ENCODE measurements at places on chromosomes 2 and 18.
A peak's percentile ranks its signal among the peaks of the same experiment; 100 is the strongest.

- DNase-seq: no peak
These were observed 373.3 kb downstream of the IRS1 start for GRCh38 chr2:226426292-226426736.

DNA sequence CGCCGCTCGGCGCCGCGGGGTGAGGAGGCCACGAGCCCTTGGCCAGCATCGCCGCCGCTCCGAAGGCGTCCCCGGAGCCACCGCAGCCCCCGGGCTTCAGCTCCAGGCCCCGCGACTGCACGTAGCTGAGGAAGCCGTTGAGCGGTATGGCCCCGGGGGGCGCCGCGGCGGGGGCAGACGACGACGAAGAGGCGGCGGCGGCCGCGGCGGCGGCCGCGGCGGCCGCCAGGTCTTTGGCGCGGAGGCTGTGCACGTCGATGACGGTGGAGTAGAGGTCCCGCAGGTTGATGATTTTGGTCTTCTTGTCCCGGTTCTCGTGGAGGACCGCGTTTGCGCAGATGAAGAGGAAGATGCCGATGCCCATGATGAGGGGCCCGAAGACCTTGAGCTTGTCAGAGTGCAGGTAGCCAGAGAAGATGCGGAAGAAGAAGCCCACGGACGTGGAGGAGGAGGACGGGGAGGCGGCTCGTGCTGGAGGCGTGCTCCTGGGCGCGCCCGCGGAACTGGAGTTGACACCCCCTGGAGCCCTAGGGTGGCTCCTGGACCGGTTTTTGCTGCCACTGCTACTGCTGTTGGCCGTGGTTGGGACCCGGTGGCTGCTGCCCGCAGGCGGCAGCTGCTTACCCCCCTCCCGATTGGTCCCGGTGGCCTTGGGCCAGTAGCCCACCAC is 4.0 kb downstream of the TMEM200C start:
- no peak for DNase-seq

DNA sequence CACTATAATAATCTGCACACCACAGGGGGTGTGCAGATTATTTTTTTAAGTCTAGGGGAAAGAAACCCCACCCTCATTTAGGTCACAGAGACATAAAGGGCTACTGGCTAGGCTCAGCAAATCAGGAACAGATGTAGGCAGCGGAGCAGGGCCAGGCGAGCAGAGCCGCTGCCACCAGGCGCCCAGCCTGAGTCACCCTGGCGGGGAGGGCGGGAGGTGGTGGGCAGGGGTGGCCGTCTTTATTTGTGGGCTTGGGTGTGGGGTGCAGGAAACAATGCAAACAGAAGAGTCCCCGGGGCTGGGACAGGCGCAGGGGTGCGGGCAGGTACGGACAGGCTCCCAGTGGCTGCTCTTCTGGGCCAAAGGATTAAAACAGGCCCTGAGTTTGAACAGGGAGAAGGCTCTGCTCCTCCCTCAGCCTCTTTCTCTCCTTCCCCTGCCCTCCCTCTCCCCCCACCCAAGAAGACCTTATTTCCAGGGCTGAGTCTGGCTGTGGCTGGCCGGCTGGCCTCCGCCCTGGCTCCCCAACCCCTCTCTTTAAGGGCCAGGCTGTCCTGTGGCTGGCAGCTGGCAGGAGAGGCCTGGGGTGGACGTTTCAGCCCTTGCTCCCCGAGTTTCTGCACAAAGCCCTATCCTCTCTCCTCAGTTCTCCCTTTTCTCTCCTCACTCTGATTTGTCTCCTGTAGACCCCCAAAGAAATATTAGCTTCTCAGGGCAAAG is 142.9 kb upstream of the SMAD2 start:
- DNase-seq: peak; percentile 10

GRCh38 chr2:71901466-71901865 is 246.2 kb downstream of the CYP26B1 start:
- no peak for DNase-seq

- DNase-seq: no peak
These were observed 154.1 kb upstream of the HS6ST1 start for GRCh38 chr2:128472789-128473174.

GRCh38 chr2:153912798-153913396 is 41.2 kb downstream of the GALNT13 start:
- peak; percentile 15 for DNase-seq

DNA sequence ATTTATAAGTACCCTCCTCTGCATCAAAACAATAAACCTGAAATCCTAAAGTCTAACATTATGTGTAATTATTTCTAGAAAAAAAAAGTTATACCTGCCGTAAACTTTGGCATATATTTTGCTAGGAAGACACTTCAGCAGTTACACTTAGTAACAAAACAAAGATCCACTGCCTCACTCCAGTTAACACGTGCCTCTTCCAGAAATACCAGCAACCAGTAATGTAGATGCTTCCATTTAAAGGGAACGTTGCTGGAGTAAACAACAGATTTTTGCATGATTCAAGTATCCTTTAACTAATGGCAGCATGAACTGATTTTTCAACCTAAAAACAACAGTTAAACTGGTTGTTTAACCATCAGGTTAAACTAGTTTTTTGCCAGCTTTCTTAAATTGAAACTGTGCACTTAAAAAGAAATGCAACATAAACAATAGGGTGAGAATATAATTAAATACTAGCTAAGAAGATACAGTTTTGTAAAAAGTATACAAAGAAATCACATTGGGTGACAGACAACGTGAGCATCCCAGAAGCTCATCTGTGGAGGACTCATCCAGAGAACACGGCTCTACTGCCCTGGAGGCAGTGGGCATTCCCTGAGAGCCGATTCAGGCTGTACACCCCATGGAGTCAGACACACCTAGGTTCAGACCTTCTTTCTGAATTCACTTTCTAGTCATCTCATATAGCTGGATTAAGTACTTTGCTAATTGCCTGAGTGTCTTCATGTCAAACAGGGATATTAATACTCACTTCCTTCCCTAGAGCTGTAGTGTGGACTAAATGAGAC is 22.3 kb downstream of the MGAT4A start:
- DNase-seq: no peak

DNA sequence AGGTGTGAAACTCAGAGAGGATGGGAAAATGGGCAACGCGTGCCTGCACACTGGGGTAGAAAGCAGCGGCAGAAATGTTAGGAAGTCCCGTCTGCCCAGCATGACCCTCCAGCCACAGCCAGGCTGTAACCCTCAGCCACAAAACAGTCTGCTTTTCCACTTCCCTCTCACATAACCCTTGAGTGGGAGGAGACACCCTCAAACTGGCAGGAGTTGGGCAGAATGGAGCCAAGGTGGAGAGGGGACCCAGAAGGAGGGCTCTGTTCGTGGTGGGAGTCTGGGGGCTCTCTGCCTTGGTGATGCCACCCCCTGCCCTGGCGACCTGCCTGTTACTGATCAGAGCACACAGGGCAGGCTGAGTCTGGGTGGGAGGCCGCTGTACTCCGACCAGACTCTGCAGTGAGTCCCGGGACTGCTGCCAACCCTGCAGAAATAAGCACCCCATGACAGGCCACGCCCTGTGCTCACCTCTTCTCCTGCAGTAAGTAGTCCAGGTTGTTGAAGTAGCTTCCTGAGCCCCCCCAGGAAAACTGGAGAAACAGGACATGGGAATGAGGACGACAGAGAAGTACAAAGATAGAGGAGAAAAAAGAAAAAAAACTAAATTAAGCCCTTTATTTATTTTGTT is 16.0 kb downstream of the FAM178B start:
- peak; percentile 66 for DNase-seq

DNA sequence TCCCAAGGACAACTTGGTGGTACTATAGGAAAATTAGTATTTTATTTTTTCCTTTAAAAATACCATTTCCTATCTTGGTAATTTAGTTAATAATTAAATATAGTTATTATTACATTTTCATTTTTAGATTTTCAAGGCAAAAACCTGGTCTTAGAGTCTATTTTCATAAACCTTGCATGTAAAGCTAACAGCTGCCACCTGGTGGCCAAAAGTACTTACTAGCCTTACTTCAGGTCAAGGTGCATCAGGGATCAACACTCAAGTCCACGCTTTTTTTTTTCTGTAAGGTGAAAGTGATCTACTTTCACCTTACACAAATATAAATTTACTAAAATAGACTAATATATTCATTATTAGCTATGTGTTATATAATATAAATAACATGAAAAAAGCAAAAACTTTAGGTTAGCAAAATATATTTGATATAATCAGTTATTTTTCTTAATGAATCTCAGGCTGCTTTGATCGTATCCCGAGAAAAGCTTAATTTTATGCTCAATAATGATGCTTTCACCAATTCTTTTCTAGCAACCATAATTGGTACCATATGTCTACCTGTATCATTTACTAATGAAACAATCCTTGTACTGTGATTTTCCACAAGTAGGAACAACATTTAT is 62.5 kb downstream of the RELCH start:
- peak; percentile 72 for DNase-seq

GRCh38 chr2:219697811-219698747 is 70.6 kb downstream of the SLC4A3 start:
- peak; percentile 49 for DNase-seq

- DNase-seq: peak; percentile 82
These were observed 41.2 kb downstream of the RPL37A start for GRCh38 chr2:216539791-216540241.

GRCh38 chr2:189526241-189526640 is 54.3 kb downstream of the SLC40A1 start:
- DNase-seq: no peak

DNA sequence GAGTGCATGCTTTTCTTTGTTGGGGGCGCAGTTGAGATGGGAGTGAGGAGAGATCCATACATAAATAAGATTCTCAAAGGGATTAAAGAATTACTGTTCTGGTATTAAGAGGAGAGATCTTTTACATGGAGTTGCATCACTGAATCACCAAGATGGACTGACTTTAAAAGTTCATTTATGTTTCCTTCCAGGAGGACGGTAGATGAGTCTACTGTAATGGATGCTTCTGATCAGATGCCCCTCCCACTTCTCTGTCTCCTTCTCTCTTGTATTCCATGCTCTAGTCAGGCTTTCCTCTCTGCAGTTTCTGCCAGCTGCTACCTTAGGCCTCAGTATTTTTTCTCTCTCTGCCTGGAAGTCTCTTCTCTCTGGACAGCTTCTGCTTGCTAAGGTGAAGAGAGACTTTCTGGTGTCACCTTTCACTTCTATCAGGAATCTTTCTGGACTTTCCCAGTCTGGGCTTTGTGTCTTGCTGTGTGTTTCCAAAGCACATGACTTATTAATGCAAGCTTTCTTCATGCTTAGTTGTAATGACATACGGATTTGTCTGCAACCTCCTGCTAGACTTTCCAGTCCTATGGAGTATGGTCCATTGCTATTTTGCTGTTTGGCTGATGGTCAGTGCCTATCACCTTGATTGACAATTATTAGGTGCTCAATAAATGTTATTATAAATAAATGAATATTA is 23.6 kb downstream of the FAM171B start:
- peak; percentile 87 for DNase-seq
